HTR-8/SVneo (cell line): ENCODE measurements at places on chromosomes 16 and 17.

GRCh38 chr17:40493697-40494096 is 7.7 kb downstream of the TNS4 start:
- no peak for DNase-seq

DNA sequence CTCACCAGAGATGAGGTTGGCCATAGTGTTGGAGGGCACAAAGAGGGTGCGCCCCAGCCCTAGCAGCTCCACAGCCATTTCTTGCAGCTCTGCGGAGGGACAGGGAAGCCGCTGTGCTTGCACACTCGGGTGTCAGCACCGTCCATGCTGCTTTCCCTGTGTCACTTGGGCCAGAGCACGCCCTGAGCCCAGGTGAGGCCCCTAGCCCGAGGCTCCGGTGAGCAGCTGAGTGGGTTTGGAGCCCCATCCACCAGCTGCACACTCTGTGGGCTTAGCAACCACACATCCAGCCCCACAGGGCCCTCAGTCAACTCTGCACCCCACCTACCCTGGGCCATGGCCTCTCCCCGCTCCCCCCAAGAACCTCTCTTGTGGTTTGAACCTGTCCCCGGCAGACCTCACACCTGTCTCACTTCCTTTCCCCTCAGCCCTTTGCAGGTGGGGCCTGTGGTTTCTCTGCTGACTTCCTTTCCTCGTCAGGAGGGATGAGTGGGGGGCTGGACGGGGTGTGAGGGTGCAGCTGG is 20.7 kb downstream of the TMEM235 start:
- DNase-seq = no peak

DNA sequence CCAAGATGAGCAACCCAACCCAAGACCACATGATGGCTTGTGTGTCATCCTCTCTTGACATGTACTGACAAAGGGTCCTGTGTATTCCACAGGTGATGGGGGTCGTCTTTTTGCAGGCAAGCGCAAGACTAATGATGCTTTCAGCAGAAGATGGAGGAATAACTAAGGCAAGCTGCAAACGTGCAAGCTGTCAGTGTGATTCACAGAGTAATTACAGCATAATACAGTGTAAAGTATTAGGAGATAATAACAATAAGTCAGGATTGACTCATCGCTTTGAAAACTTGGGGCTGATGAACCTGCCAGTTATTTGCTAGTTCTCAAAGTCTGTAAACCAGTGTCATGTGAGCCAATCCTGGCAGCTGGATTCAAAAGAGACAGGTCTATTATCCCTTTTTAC is 41.6 kb upstream of the ASIC2 start:
- DNase-seq = no peak

DNA sequence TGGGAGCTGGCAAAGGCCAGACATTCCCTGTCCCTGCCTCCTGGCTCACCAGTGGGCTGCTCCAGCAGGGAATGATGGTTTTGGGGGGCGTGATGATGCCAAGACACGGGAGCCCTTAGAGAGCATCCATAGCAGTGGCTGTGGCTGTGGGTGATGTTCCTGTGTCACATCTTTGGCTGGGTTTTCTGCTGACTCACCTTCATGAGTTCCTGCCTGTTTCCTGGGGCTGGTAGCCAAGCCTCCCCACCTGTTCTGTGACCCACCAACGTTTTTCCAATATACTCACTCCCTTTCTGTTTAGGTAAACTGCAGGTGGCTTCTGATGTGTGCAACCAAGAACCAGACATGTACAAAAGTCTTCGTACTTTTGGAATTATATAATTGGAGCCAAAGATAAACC is 16.5 kb upstream of the NF1 start:
- DNase-seq = no peak

GRCh38 chr16:67846320-67847063 is at the start of gene NUTF2:
TSS of gene NUTF2 (plus strand) at chr16:67846933. CDS start at chr16:67865131, 18,198 bp downstream.
- peak; percentile 97 for DNase-seq
